ENCODE measurements at places on chromosomes 5 and 9. TPM values are rescaled to one million over a fixed set of nuclear protein-coding genes. Genes with fewer than 3 reads are reported as not detected.

Gene SHOC1
- not detected for total RNA-seq

Gene OLFM1
- not detected for total RNA-seq

Gene PCDHA1
- not detected for total RNA-seq

Gene RIC1
- total RNA-seq: 24.7 TPM

Gene DPM2
- 47.6 TPM for total RNA-seq

Gene TMEM174
- not detected for total RNA-seq

Gene PCDHGC5
- not detected for total RNA-seq

DNA sequence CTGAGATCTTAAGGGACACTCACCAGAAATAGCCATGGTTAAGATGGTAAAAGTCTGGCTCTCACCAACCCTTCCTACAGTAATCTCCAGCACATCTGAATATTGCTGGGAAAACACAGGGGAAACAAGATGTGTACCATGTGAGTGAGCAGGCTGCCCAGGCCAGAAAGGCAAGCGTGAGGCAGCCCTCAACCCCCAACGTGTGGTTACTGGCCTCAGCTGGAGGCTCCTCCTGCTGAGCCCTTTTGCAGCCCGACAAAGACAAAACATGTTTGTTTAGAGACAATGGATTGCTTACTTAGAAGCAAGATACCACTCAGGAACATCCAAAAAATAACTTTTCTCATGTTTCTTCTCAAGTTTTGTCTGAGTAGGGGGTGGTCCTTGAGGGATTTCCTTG is 16.6 kb downstream of the ZFP62 start:
- DNase-seq: no peak
- no peak overlapping the region for H3K27ac ChIP-seq
- H3K4me1 ChIP-seq: no peaks in the 10 kb centered on the region

DNA sequence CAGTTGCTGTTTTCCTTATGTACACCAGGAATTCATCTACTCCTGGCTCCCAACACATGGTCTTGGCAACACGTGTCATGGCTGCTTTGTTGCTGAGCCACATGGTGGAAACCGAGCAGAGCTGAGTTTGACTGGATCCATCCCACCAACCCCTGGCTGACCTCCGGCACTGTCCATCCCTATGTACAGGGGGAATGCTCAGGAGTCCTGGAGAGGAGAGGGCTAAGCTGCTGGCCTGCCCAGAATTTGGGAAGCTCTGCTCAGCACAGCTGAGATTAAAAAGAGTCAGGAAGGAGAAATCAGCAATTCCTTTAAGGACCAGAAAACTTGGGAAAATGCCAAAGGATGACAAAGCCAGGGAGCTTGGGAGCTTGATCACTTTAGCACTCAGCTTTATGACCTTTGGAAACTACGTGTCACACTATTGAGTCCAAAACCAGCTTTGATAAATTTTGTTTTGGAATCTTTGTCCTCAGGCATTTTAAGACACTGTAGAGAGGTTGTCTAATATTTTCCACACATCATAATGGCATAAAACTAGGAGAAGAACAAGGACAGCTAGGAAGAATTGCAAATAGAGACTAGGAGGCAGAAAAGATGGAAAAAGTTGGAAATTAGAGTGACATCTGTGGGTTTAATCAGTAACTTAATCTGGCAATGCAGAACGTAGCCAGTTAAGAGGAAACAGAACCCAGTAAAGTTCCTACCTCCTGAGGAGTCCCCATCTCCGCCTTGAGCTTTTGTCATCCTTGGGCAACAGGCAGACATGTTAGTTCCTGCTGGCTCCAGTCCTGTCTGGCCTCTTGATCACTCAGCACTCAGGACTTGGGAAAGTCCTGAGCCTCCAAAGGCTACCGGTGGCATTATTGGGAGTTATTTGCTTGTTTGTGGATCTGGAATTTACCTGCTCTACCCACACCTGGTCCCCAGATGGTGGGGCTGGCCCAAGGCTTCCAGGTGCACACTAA is 62.5 kb upstream of the PLPP1 start:
- peaks cover 19% of the 10 kb centered on the region for H3K4me1 ChIP-seq
- no peak for DNase-seq
- H3K27ac ChIP-seq: no peak overlapping the region

DNA sequence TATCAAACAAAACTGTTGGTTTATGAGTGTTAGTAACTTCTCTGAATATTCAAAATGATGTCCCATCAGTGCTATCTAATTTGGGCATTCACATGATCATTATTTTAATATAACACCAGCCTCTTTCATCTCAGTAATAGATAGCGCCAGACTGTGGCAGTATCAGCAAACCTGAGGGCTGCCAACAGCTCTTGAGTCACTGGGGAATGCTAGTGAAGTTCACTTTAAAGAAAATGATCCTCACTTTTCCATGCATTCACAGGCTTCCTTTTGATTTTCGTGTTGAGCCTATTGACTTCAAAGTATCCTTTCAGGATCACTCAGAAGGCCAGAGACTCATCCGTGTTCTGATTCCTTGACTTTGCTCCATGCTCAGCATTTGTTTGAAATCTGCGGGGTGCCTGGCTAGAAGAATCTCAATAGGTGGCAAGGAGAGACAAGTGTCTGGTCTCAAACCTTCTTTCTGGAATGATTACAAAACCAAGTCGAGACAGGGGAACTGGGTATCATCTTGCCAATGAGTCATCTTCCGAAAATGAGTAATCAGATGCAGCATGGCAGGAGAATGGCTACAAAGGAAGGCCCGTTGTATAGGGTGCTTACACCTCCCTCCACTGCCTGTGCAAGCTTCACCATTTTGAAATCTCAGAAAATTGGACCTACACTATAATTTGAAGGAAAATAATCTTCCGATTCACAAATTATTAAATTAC is 509.1 kb downstream of the RASEF start:
- no peaks in the 10 kb centered on the region for H3K36me3 ChIP-seq
- no peak for DNase-seq
- H3K4me3 ChIP-seq: no peak overlapping the region
- no peak overlapping the region for H3K27ac ChIP-seq
- H3K27me3 ChIP-seq: no peaks in the 10 kb centered on the region
- H3K4me1 ChIP-seq: no peaks in the 10 kb centered on the region

DNA sequence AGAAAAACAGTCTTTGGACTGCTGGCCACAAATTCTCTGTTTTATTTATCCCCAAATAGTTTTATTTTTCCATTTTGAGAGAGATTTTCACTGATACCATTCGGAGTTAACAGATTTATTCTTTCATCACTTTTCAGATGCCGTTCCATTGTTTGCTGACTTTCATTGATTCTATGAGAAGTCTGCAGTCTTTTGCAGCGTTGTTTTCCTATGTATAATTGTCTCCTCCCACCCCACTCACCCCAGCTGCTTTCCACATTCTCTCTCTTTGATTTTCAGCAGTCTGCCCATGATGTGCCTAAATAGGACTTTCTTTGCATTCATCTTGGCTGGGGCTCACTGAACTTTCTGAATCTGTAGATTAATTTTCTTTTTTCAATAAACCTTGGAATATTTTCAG is 107.6 kb downstream of the C9orf50 start:
- no peaks in the 10 kb centered on the region for H3K4me1 ChIP-seq
- H3K36me3 ChIP-seq: no peaks in the 10 kb centered on the region
- H3K4me3 ChIP-seq: no peak overlapping the region
- no peak for DNase-seq

GRCh38 chr9:70421272-70422180 is 7.1 kb upstream of the KLF9 start:
- peak; percentile 40 for DNase-seq
- no peaks in the 10 kb centered on the region for H3K27me3 ChIP-seq
- H3K36me3 ChIP-seq: no peaks in the 10 kb centered on the region
- peaks cover 45% of the 10 kb centered on the region for H3K4me1 ChIP-seq
- H3K27ac ChIP-seq: peak overlapping the region; percentile 98
- peak overlapping the region; percentile 70 for H3K4me3 ChIP-seq

DNA sequence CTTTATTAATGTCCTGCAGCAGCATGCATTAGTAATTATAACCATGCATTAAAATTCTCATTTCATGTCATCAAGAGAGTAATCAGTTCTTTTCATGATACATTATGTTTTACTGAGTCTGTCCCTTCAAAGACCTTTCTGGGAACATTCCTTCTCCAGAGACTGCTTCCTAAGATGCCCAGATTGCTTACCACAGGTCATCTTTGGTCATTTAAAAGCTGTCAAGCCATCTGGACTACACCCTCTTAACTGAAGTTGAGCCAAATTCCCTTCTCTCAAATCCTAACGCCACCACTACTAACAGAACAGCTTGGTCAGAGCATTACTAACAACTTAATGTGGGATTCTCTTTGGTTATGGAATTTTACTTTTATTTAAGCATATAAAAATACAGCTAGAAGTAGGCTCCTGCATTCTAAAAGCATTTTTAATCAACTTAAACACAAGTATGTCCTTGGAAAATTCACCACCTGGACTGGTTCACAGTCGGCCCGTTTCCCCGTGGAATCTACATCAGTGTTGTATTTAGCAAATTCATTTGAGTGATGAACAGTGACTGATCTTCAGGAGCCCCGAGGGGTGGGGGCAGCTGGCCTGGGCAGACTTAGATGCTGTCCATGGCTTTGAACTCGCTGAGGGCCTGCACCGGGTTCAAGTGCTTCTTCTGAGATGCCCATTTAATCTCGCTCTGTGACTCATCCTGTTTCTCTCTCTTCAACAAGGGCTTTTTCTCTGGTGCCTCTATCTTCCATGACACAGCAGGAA is 92.8 kb upstream of the CCDC112 start:
- no peak overlapping the region for H3K27ac ChIP-seq
- peaks cover 2% of the 10 kb centered on the region for H3K27me3 ChIP-seq
- H3K4me1 ChIP-seq: no peaks in the 10 kb centered on the region
- no peak overlapping the region for H3K4me3 ChIP-seq
- no peak for DNase-seq
- H3K36me3 ChIP-seq: no peaks in the 10 kb centered on the region

DNA sequence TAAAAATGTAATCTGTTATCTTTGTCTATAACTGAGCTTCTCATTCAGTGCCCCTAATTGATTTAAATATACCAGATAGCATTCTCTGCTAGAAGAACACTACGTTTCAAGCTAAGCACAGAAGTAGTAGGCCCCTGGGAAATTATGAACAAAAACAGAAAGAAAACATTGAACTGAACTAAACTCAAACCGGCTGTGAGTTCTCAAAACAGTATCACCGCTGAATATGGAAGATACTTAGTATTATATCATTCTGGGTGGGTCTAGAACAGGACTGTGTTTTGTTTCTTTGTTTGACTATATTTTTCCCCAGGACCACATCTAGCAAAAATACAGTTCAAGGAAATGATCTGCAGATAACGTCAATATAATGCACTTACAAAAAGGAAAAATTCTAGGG is 95.1 kb upstream of the HMHB1 start:
- H3K27ac ChIP-seq: no peak overlapping the region
- no peak overlapping the region for H3K4me3 ChIP-seq
- H3K4me1 ChIP-seq: no peaks in the 10 kb centered on the region
- no peaks in the 10 kb centered on the region for H3K27me3 ChIP-seq
- no peak for DNase-seq

GRCh38 chr5:87266914-87267573 is 639 bp upstream of the RASA1 start:
- H3K4me3 ChIP-seq: peak overlapping the region; percentile 72
- H3K27ac ChIP-seq: peak overlapping the region; percentile 36
- no peaks in the 10 kb centered on the region for H3K27me3 ChIP-seq
- DNase-seq: no peak

DNA sequence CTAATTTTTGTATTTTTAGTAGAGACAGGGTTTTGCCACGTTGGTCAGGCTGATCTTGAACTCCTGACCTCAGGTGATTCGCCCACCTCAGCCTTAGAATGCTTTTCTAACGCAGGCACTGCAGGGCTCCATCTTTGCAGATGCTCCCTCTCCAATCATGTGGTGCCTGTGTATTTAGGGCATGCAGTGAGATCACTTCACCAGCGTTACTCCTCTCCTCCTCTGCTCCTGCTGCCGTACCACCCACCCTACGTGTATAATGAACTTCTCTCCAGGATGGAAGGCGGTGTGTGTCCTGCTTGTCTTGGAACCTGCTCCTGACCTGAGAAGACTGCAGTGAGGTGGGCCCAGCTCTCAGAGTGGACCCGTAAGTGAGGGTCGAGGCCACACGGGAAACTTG is 13.6 kb upstream of the CFAP157 start:
- H3K27me3 ChIP-seq: no peaks in the 10 kb centered on the region
- no peak for DNase-seq
- H3K36me3 ChIP-seq: no peaks in the 10 kb centered on the region
- no peak overlapping the region for H3K4me3 ChIP-seq

GRCh38 chr5:147472664-147473475 is 37.0 kb downstream of the DPYSL3 start:
- H3K4me1 ChIP-seq: no peaks in the 10 kb centered on the region
- no peak for DNase-seq
- no peak overlapping the region for H3K4me3 ChIP-seq
- H3K27ac ChIP-seq: no peak overlapping the region

DNA sequence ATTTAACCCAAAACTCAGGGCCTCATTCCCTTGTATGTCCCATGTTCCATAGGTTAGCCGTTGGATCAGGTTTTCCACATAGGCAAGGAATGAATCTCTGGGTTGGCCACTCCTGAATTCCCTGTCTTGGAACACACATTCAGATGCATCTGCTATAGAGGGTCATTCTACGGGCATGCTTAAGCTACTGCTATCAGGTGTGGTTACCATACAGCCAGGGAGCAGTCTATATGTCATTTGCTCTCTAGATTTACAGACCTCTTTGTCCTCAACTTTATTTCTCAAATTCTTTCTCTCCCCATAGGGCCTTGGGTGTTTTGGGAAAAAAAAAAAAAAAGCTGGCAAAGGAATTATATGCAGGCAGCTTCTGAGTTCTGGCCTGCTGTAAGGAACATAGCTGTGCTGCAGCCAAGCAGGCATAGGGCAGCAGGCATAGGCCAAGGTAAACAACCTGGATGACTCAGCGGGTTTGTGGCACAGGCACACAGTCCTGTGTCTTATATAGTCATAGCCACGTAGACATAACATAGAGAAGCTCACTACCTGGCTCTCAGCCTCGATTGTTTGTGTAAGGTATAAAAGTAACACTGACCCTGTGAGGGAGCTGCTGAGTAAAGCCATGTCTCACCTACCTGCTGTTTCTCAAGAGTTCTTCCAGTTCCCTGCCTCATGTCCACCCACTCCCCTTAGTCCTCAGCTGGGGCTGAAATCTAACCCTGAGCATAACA is 141.5 kb downstream of the OSTF1 start:
- H3K27me3 ChIP-seq: no peaks in the 10 kb centered on the region
- no peaks in the 10 kb centered on the region for H3K36me3 ChIP-seq
- no peaks in the 10 kb centered on the region for H3K4me1 ChIP-seq
- no peak overlapping the region for H3K4me3 ChIP-seq
- DNase-seq: no peak

GRCh38 chr9:107484117-107484723 is 5.3 kb downstream of the KLF4 start:
- no peak overlapping the region for H3K27ac ChIP-seq
- DNase-seq: no peak
- H3K4me1 ChIP-seq: peaks cover 14% of the 10 kb centered on the region
- peaks cover 33% of the 10 kb centered on the region for H3K27me3 ChIP-seq
- H3K4me3 ChIP-seq: no peak overlapping the region

GRCh38 chr9:93594041-93594756 is 17.8 kb downstream of the PHF2 start:
- H3K4me3 ChIP-seq: no peak overlapping the region
- no peaks in the 10 kb centered on the region for H3K36me3 ChIP-seq
- peaks cover 48% of the 10 kb centered on the region for H3K4me1 ChIP-seq
- DNase-seq: no peak
- H3K27me3 ChIP-seq: no peaks in the 10 kb centered on the region
